NCI-H526 (cell line): ENCODE measurements at places on chromosomes 5 and 9.

DNA sequence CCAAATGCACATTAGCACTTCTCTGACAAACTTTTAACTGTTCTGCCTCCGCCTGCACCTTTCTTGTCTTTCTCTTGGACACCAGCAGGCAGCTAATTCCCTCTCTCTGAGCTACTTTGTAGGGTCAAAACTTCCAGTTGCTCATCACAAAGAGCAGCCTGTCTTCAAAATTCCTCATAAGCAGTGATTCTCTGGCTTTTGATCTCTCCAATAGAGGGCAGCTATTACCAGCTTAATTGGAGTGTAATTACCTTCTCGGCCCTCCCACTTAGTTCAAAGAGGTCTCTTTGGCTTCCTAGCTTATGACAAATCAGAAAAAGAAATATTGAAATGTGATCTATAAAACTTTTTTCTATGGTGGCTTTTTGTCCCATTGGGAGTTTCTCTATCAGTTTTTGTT is 43.6 kb upstream of the RAD23B start:
- no peak for DNase-seq

DNA sequence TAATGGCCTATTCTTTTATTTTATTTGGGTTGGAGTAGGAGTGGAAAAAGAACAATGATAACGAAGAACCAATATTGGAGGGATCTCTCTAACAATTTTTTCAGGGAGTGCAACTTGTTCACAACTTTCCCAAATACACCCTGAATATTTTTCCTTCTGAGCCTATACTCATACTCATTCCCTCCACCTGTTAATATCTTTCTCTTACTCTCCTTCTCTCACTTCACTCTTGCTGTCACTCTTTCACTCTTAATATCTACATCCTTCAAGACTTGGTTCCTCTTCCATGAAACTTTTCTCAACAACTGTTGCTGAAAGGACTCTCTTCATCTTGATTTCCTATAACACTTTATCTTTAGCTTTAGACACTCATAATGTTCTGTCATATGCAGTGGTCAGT is 39.0 kb upstream of the MYOT start:
- DNase-seq, result no peak

DNA sequence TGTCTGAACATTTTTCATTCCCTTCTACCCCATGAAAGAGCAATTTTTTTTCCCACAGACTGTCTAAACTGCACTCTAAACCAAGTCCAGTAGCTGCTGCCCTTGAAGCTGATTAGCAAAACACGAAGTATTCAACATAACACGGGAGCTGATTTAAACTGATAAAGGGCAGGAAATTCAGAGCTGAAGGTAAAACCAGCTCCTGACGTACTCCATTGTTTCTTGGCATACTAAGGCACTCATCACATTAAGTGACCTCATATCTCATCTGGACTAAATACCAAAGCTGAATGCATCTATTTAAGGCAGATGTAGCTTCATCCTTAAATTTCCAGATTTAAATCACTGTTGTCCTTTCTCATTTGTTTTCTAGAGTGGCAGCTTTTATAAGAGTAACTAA is 12.0 kb downstream of the GDF9 start:
- no peak for DNase-seq

DNA sequence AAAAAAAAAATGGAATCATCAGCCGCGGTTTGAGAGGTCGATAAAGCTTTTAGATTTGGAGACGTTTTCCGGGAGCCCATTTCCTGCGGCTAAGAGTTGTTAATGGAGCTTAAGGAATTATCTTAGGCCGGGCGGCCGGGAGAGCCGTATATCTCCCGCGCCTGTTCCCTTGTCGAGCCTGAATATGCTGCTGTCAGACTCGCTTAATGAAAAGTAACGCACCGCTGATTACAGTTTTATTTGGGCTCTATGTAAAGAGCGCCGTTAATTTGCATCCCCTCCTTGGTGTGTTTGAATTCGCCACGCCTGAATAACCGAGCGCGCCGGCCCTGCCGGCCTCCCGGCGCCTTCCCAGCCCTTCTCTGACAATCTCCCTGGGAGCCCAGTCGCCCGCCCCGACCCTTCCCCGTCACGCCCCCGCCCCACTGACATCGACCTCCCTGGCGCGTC is 7.9 kb downstream of the IRX4 start:
- peak; percentile 96 for DNase-seq

DNA sequence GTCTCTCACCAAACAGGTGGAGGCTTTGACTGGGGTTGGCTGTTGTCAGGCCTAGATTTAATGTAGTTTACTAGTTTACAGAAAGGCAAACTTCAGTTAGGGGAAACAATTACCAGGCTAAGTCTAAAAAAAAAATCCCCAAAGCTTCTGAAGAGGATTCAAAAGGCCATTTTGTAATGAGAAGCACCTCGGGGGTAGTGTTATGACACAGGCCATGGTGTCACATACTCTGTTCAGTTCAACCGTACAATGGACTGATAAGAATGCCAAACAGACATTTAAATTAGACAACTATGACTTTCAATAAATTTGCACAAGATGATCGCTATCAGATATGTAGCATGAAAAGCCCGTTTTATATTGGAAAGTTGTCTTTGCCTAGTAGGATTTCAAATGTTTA is 120.1 kb upstream of the PCA3 start:
- DNase-seq, result no peak

GRCh38 chr9:114561771-114562170 is 25.8 kb upstream of the ATP6V1G1 start:
- no peak for DNase-seq

DNA sequence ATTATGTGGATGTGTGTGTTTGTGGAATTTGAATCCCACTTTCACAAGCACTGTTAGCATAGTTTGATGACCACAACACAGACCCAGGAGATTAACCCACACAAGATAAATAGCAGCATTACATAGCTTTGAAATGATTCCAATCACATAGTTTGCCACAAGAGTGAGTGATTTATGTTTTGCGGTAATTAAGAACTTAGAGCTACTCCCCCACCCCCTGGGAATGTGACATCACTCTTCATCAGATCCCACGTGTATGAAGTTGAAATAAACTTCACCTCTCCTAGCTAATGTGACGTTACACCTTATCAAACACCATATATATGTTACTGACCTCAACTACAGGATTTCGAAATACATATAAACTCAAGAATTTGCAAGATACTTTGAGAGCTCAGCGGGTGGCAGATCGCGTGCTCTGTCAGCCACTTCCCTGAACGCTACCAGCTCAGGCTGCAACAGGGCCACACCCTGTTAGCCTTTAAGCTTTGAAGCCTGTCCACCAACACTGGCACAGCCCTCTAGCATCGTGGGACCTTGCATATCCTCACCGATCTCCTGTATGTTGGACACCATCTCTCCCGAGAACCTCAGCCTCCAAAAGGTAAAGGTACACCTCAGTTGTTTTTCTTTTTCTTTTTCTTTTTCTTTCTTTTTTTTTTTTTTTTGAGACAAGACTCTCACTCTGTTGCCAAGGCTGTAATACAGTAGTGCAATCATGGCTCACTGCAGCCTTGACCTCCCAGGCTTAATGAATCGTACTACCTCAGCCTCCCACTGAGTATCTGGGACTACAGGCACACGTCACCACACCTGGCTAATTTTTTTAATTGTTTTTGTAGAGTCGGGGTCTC is 1.7 kb upstream of the AGTPBP1 start:
- DNase-seq, result no peak

- no peak for DNase-seq
Measured at GRCh38 chr5:32319392-32319791, 6.7 kb upstream of the MTMR12 start.
